ENCODE measurements at places on chromosomes 12 and 14. TPM values are rescaled to one million over a fixed set of nuclear protein-coding genes. Genes with fewer than 3 reads are reported as not detected.

Gene BCL11B
- total RNA-seq, result under 0.01 TPM

Gene JKAMP
- 69.5 TPM for total RNA-seq

Gene STAC3
- total RNA-seq, result 0.18 TPM

Gene LRRK2
- 2.3 TPM for total RNA-seq

Gene TMCC3
- total RNA-seq, result 0.86 TPM

Gene MGAT4C
- total RNA-seq, result not detected

Gene OSBPL8
- total RNA-seq, result 50.7 TPM

Gene FSCB
- not detected for total RNA-seq

Gene P2RX2
- not detected for total RNA-seq

Gene VRTN
- not detected for total RNA-seq

Gene SCNN1A
- total RNA-seq, result 0.29 TPM

Gene TAS2R9
- not detected for total RNA-seq

Gene LBHD2
- total RNA-seq, result not detected

Gene SERPINA12
- total RNA-seq, result not detected

Gene PITPNM2
- total RNA-seq, result 2.9 TPM

Gene UNG
- 18.7 TPM for total RNA-seq

Gene KRT84
- not detected for total RNA-seq

Gene DUSP6
- total RNA-seq, result 45.7 TPM

Gene GPD1
- total RNA-seq, result 0.18 TPM

Gene NYNRIN
- 12.1 TPM for total RNA-seq

Gene SERPINA3
- total RNA-seq, result 1.2 TPM

Gene ATP23
- 11.9 TPM for total RNA-seq

Data from myometrial cell (primary cell).